NCI-H510A treated with DMSO at 0.1 percent for 48 hours (cell line): ENCODE measurements at places on chromosomes 5 and 9.

DNA sequence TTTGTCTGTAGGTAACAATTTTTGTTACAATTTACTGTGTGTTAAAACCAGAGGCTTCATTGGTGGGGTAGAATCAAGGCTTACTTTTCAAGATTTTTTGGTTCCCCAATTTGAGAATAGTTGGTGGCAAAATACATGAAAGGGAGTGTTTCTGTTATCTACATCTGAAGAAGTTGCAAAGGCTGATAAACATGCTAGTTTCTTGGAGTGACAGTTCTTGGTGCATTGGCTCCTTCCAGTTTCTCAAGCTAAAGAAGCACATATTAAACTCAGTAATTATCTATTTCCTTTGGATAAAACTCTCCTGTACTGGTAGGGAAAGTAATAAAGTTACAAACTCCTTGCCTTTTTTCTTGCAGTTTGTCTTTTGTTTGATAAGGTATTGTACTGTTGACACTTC is 5.9 kb downstream of the MACIR start:
- no peak for DNase-seq

GRCh38 chr5:83551821-83552220 is 80.3 kb downstream of the VCAN start:
- no peak for DNase-seq

DNA sequence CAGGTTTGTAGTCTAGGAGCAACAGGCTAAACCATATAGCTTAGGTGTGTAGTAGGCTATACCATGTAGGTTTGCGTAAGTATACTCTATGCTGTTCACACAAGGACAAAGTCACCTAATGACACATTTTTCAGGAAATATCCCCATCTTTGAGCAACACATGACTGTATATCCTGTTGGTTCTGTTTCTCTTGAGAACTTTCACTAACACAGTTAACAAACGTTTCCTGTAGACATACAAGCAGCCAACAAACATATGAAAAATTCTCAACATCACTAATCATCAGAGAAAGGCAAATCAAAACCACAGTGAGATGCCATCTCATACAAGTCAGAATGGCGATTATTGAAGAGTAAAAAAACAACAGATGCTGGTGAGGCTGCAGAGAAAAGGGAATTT is 68.2 kb downstream of the NR2F1-AS1 start:
- DNase-seq = no peak

GRCh38 chr9:93677048-93677571 is 100.7 kb downstream of the PHF2 start:
- DNase-seq = no peak

DNA sequence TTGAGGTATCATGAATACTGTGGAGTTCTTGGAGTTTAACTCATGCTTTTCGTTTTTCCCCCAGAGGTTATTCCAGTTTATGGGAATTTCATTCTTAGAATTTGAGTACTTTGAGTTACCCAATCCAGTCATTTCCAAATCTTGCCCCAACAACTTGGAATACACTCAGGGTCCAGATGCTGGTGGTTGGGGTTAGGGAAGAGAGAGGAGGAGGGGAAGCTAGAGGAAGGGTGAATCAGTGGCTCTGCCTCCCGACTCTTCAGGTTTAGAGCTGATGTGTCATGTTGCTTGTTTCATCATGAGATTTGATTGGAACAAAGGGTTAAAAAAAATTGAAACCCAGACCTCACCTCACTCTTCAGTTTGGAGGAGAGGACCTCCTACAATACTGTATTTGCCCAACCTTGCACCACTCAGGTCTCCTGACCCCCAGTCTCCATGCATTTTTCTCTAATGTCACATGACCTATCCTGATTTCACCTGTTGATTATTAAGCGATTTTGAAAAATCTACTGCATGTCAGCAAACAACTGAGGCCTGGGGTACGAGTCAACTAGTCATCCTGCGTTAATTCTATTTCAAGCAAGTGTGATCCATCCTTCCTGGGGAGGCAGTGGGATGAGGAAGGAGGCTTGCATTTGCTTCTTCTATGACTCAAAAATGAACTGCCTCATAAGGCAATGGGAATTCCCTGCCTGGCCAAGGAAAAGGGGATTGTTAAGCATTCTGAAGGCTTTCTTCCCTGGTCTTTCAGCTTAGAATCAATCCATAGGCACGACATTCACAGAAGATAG is 6.2 kb upstream of the SLC1A3 start:
- no peak for DNase-seq

- DNase-seq = no peak
Measured at GRCh38 chr9:115106642-115107041, 11.3 kb downstream of the TNC start.

GRCh38 chr9:87725900-87726709 is at the start of gene CTSL:
Gene CTSL (plus strand): TSS chr9:87726119. CDS start chr9:87727604, 1,485 bp downstream.
- peak; percentile 44 for DNase-seq

DNA sequence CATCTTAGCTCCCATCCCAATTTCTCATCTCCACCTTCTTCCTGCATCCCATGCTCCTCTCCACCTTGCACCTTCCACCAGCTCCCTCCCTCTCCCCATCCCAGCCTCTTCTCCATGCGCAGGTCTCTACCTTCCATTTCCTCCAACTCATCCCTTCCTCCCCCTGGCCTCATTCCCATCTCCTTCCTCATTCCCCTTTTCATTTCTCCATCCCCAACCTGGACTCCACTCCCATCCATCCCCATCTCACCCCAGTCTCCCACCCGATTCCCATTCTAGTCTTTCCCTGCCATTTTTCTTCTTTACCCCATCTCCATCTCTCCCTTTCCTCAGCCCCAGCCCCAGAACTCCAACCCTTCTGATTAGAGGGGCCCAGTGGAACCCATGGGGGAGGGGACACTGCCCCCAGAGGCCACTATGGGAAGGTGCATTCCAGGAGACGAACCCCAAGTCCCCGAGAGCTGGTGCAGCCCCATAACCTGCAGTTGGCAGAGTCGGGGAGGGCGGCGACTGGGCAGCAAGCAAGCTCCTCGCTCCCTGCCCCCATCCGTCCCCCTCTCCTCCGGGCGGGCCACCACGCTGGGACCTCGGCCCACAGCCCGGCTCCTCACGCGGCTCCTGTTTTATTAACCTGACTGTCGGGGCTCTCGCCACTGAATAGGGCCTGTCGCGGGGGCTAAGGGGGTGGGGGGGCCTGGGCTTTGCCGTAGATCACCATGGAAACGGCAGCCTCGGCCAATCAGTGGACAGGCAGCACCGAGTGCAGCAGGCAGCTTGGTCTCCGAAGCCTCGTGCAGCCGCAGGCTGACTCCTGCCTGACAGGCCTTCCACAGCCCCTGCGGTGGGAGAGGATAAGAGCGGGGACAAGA is 66.7 kb downstream of the PCDH1 start:
- DNase-seq = no peak

DNA sequence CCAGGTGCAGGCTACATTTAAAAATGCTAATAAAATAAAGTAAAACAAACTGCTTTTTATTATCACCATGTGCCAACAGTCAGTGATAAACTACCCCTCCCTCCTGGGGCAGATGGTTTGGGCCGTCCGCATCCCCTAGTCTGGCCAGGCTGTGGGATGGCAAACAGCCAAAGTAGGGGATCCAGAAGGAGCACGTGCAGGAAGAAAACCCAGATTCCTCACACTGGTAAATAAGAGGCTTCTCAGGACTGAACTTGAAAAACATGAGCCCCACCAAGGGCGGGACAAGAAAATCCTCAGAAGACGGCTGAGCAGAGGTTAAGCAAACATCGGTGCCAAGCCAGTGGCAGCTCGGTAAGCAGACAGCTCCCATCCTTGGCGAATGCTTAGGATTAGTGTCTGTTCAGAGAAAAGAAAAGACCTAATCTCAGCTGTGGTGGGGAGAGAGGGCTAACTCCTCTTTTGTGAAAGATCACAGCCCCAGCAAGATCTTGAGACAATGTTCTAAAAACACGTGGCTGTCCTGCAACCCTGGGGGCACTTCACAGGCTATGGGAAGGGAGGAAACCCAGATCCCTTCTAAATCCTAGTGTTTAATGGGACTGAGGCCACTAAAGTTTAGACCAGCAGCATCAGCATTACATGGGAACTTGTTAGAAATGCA is 46.5 kb upstream of the GDNF start:
- no peak for DNase-seq

GRCh38 chr5:14097998-14098471 is 45.1 kb upstream of the TRIO start:
- DNase-seq = no peak

DNA sequence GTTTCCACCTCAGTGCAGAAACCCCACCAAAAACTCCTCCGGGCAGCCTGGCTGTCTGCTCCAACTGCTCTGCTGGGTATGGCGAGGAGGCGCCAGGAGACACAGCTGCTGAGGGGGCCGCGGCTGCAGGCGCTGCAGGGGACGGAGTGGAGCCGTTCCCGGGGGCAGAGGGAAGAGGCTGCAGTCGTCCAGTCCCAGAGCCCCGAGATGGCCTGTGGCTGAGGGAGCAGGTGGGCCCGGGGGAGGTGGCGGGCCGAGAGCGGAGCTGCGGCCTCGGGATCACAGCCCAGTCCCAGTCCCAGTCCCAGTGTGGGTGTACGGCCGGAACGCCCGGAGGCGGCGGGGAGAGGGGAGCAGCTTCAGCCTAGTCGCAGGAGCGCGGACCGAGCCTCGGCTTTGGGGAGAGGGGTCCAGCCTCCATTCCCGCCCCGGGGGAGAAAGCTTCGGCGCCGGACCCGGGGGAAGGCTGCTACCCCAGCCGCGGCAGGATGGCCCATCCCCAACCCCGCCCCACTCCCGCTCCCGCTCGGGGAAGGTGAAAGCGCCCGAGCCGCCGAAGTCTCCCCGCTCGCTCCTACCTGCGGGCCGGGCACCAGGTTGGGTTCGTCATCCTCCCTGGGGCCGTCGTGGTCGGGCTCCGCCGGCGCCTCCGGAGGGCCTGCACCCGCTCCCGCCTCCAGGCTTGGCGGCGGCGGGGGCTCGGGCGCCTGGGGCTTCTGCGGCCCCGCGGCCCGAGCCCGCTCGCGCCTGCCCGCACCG is 513 bp downstream of the FAM193B start:
- DNase-seq = no peak

DNA sequence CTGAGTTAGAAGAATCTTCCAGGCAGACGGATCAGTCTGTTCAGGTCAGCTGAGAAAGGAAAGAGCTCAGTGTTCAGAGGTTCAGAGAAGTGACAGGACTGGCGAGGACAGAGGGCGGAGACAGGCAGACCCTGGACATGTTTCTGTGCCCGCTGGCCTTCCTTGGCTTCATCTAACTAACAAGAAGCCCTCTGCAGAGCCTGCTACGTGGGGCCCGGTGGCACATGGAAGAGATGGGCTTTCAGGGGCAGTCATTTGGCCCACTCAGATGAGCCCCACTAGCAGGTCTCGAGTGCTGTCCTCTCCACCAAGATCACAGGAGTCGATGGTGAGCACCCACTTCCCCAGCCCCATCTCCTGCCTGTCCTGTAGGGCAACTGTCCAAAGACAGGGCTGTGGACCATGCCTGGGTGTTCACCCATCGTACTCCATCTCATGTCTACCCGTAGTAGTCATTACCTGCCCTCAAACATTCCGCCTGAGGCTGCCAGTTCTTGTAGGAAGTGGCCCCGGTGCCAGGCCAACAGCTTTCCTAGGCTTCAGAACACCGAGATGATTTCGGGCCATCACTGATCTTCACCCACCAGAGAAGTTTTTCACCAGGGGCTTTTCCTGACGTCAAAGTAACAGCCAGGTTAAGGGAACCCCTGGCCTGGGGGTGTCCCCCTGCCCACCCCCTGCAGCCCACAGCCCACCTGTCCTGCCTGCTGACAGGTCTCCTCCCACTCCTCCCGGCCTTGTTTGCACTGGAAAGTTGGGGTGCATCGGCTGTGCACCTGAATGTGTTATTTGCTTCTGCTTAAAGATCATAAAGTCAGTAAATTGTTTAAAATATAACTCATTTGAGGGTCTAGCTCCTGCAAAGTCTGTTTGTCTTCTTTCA is 14.0 kb downstream of the IRX2 start:
- DNase-seq = no peak

- DNase-seq = no peak
Measured at GRCh38 chr5:31161781-31162181, 31.7 kb upstream of the CDH6 start.

DNA sequence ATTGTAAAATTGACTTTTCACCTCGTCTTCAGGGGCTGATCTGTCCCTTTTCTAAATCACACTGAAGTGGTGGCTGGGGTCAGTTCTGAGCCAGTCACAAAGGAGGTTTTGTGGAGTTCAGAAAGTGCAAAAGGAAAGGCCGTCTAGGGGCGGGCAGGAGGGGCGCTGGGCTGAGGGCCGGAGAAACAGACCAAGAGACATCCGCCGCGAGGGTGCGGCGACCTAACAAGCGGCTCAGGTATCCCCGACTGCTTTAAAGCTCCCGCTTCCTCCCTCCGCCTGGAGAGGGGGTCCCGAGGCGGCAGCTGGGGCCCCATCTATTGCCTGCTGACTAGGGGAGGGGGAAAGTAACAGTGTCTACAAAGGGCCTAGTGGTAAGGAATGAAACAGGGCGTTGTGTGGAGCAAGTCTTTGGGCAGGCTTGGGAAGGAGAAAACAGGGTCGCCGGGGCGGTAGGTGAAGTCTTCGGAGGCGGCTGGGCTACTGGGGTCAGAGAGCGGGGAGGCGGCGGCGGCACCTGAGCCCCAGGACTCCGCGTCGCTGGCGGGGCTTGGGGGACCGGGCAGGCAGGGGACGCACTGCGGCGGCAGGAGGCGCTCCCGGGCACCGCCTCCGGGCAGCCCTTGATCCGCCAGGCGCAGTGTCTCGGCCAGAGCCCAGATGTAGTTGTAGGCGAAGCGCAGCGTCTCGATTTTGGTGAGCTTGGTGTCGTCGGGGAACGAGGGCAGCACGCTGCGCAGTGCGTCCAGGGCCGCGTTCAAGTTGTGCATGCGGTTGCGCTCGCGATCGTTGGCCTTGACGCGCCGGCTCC is 950 bp downstream of the NEUROG1 start:
- no peak for DNase-seq

DNA sequence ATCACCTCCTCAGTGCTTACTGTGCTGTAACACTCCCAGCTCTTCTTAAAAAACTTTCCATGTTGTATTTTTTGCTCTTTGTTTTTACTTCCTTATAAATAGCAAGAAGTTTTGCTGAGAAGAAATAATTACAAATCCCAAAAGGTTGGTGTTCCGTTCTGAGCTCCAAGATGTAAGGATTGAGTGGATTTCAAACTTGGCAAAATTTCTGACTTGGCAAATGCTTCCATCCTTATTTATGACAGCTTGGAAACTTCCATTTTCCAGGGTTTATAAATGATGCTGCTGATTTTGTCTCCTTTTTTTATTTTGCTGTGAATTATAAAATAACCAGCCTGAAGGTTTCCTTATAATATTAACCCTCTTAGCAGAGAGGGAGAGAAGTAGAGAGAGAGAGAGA is 151.9 kb downstream of the NTRK2 start:
- no peak for DNase-seq

DNA sequence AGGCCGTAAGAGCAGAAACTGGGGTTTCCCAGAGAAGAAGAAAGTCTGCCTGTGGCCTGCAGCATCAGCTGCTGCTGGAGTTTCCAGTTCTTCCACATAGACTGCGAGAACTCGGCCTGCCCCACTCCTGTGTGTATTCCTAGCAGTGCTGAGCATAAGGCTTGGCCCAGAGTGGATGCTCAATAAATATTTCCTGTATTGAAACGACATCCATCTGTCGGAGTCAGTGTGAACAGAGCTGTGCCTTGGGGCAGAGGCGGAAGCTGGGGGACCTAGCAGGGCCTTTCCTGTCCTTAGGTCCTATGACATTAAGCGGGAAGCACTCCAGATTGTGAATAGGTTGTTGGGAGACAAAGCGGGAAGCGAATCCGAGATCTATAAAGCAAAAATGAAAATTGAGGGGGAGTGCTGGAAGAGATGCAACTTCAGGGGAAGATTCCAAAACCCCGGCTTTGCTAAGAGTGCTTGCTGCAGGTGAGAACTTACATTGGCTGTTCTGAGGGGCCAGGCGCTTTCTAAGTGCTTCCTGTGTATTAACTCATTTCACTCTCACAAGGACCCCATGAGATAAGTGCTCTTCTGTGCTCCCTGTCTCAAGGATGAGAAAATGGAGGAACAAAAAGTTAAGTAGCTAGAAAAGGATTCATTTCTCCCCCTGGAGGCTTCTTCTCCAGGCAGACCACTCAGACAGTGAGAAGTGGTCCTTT is 76.1 kb upstream of the CXCL14 start:
- DNase-seq = no peak
